ENCODE measurements at places on chromosomes 5 and 9.

DNA sequence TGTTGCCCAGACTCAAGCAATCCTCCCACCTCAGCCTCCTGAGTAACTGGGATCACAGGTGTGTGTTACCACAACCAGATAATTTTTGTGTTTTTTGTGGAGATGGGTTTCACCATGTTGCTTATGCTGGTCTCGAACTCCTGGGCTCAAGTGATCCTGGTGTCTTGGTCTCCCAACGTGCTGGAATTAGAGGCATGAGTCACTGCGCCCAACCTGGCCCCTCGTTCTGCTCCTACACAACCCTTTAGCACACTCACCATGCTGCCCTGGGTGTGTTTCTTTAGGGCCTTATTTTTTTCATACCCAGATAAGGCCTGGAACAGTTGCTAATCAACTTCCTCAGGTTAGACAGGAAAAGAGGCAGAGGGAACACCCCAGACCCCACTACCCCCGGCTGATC, 2.6 kb downstream of the PDZD2 start:
- DNase-seq, result peak; percentile 58

DNA sequence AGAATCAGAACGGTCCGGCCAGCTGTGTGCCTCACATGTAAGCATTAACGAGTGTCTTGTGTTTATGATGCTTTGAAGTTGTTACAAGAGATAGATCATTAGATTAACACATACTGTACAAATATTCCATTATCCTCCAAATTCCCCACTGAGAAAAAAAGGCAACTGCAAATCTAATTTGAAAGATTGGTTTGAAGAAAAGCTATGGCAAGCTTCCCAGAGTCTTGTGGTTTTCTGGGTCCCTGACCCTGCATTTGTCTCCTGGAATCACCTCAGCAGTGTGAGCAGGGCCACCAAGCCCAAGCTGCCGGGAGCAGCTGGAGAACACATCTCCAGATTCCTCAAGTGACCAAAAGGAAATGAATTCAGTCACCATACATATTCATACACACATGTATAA, 36.9 kb upstream of the ADAMTS16 start:
- no peak for DNase-seq

GRCh38 chr5:65185468-65185867, 296.3 kb downstream of the ADAMTS6 start:
- no peak for DNase-seq

DNA sequence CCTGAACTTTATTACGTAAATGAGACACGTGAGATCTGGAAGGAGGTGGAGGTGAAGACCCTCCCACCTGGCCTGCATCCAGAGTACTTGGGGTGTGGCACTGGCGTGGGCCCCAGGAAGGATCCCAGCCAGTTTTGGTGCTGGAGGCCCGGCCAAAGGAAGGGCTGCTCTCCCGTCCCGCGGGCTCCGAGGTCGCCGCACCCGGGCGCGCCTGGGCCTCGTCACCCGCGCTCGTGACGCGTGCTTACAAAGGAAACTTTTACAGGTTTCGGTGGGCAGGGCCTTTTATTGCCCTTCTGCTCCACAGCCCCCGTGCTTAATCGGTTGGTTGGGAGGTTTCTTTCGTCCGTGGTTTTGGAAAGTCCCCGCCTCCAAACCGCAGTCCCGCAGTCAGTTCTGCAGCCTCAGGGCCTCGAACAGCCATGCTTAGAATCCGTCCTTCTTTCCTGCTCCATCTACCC, 29.2 kb downstream of the CDKN2A start:
- DNase-seq, result peak; percentile 90

GRCh38 chr9:131410044-131410491, 16.2 kb downstream of the PRRC2B start:
- peak; percentile 18 for DNase-seq

- DNase-seq, result no peak
These were observed 152.3 kb upstream of the ANKH start for GRCh38 chr5:15023846-15024245.

DNA sequence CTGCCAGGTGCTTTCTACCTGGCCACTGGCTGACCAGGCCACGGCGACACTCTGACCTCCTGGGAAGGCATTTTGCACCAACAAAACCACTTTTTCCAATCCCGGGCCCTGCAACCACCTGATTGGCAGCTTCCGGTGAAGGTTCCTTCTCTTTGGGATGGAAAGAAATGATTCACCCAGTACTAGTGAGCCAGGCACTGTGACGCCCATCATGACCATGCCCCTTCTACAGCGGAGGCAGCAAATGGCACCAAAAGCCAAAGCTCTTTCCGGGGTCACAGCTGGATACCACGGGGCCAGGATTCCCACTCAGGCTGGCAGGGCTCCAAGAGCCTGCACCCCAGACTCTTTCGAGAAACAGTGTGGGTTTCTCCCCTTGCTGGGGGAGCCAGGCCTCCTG, 4.7 kb downstream of the NOTCH1 start:
- no peak for DNase-seq

DNA sequence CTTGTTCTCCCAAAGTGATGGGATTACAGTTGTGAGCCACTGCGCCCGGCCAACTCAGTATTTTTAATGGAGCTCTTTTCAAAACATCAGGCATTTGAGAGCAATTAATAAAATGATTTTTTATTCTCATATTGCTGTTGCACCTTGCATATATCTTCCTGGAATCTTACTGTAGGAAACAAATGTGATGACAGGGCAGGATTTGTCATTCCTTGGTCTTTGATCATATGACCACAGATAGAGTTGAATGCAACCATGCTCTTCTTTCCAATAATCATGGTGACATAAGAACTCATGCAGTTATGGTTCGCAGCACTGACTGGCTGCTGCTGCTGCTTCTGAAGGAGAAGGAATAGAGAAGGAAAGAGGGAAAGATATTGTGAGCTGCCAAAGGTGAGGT, 28.1 kb downstream of the CARTPT start:
- no peak for DNase-seq

- DNase-seq, result no peak
These were observed 1.5 kb downstream of the SH3GLB2 start for GRCh38 chr9:129026442-129027223.

DNA sequence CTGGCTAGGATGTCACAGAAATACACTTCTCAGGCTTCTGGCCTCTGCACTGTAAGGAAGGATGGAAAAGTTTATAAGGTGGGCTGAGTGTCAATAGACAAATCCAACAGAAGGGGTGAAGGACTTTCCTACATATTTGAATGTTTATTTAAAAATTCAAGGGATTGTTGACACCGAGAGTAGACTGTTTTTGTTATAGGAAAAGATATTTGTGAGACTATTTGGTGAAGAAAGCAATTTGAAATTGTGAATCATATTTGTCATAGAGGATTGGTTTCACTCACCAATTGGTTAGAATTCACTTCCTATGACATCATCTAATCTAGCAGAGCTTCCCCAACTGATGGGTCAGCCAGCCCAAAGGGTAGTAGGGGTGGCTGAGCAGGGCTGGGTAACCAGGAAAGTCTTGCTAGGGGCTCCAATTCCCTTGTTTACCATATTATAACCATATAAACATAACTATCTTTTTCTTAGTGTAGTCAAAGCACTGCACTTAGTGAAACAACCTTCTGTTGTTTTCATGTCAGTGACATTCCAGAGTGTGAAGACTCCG, 14.9 kb upstream of the MEGF10 start:
- DNase-seq, result no peak

DNA sequence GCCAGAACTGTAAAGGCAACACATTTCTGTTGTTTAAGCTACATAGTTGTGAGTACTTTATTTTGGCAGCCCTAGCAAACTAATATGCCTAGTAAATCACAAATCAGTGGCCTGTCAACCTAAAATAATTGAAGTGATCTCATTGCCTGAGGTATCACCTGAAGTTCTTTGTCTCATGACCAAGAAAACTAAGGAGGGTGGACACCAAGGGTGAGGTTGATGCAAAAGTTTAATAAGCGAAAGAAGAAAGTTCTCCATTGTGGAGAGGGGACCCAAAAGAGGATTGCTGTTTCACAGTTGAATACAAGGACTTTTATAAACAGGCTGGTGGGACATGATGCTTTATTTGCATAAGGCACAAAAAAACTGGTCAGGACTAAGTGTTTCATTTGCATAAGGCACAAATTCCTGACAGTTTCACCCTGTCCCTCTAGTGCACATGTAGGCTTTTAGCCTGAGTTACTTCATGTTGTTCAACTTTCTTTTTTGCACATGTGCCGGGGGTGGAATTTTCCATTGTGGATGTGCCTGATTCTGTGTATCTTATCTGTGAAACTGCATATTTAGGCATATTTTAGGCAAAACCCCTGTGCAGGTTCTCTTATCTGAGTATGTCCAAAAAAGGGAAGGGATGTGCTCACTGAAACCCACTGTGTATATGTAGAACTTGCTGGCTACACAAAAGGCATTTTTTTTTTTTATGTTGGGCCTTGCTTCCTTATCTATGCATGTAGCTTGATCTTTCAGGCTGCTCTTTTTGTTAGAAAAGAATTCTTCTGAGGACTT, 108.6 kb upstream of the RAI14 start:
- DNase-seq, result no peak

DNA sequence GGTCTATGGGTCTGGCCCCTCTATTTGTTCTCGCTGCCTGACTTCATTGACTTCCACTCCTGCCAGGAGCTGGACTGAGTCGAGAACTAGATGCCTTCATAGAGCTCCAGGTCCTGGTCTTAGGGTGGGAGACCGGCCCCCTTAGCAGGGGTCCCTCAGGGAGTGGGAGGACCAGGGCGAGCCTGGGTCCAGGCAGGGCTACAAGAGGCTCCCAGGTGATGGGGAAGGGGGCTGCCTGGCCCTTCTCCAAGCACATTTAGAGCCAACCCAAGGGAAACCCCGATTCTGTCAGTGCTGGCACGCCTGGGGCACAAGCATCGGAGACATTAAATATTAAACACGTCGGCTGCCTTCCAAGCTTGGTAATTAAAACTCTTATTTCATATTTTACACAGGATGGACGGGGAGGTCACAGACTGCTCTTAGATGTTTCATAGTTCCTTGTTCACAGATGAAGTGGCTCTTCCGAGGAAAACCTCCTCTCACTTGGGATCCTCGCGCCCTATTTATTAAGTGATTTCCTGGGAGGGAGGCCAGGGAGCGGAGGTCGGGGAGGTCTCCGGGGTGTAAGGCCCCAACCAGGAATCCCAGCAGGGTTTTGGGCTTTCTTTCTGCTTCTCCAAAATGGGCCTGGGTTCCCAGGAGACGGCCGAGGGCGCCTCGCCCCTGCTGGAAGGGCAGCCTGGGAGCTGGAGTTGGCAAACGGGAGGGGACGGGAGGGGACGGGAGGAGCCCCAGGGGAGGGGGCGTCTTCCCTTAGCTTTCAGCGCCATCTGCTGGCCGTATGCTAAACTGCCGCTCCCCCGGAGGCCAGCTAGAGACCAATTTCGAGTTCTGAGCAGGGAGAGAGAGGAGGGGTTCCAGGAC, 23.4 kb upstream of the ZBTB43 start:
- DNase-seq, result peak; percentile 67

DNA sequence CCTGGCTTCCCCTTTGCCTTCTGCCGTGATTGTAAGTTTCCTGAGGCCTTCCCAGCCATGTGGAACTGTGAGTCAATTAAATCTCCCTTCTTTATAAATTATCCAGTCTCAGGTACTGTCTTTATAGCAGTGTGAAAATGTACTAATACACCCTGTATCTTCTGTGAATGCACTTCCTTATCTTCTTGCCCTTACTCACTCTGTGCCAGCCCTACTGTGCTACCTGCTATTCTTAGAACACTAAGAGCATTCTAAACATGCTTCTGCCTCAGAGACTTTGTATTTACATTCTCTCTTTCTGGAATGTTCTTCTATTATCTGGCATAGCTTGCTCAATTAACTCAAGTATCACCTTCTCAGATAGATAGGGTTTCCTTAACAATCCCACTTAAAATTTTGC, 164.4 kb upstream of the EDIL3 start:
- DNase-seq, result no peak

DNA sequence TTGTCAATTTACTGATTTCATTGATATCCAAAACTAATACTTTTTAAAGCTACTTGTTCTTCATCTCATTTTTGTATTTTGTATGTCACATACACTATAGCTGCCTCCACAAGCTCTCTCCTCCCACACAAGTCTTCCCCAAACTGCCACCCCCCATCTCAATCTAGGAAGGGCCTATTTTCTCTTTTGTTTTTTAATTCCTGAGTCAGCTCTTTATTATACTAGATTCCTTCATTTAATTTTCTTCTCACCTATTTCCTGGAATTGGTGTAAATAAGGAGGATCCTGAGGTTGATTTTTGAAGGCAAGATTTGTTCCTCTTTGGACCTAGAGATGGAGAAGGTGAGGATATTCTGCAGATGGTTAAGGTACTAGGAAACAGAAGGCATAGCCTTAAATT, 277.4 kb downstream of the GABRB2 start:
- DNase-seq, result no peak

GRCh38 chr5:178282391-178282790, 49.8 kb upstream of the PHYKPL start:
- DNase-seq, result no peak

DNA sequence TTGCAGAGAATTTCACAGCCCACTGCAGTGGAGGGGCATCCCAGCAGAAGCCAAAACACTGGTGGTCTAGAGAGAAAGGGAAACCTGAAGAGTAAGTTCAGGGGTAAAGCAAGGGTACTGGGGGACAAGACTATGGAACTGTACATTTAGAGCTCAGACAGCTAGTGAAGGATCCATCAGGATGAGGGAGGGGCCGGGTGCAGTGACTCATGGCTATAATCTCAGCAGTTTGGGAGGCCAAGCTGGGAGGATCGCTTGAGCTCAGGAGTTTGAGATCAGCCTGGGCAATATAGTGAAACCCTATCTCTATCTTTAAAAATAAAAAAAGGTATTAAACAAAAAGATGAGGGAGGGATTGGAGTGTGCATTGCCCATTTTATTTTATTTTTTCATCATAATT, 7.8 kb upstream of the ANKH start:
- no peak for DNase-seq

GRCh38 chr5:4144411-4145007, 548.9 kb downstream of the IRX1 start:
- no peak for DNase-seq

- no peak for DNase-seq
These were observed 31.3 kb downstream of the ISL1 start for GRCh38 chr5:51414516-51414915.

DNA sequence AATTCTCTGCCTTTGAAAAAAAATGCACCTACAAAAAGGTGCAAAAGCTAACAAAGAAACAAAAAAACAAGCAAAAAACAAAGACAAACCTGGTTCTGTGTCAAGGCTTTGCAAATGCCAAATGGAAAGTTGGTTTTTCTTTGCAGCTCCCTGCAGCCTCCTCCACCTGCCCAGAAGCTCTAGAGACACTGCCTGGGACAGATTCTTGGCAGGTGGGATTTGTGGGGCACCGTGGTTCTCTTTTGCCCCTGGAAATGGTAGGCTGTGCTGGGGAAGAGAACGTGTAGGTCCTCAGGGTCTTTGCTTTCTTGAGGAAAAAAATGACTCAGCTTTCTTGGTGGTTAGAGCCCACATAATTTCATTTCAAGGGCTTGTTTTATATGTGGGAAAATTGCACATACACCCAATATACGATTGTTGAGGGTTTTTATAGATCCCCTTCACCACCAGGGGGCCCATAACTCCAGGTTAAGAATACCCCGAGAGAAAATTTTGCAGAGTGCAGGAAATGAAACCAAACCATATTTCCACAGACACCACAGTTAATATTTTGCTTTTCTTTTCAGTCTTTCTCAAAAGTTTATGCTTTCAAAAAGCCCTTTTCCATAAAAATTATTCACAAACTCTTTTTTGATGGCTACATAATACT, 58.7 kb downstream of the NXNL2 start:
- peak; percentile 75 for DNase-seq
